Head of caudate nucleus (tissue), 42 donors: ENCODE measurements at places on chromosomes 6 and 20.

- DNase-seq, result peak; percentile 24
Measured at GRCh38 chr6:110828396-110828795, 13.1 kb upstream of the CDK19 start.

- DNase-seq, result no peak
Measured at GRCh38 chr20:37096415-37097041, 731 bp upstream of the RBL1 start.

DNA sequence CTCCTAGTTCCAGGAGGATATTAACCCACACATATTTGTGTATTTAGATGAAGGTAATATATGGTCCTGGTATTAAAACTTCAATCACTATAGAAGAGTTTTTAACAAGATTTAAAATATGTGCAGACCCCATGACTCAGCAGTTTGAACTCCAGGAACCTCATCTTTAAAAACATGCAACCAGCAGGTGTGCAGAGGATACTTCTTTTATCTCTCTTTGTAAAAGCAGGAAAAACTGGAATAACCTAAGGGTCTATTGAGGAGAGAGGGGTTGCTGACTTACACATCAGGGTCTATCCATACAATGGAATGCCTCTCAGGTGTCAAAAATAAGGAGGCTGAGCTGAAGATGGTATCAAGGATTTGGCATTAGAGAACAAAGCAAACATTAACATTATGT is 36.9 kb upstream of the TFAP2C start:
- DNase-seq, result no peak

DNA sequence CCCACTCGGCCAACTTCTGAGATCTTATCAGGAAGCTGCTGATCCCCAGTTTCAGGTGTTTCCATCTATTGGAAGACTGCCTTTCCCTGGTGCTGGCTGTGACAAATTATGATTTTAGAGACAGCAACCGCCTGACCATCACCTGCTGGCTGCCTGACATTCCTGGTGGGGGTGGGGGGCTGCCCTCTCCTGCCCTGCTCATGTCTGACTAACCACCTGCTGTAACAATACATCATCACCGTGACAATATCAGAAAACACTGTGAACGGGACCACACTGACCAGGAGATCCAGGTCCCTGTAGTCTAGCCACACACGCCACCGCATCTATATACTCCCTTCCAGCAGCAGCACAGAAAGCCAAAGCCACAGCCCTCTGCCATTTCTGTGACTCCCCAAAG is 537.5 kb downstream of the QKI start:
- no peak for DNase-seq

DNA sequence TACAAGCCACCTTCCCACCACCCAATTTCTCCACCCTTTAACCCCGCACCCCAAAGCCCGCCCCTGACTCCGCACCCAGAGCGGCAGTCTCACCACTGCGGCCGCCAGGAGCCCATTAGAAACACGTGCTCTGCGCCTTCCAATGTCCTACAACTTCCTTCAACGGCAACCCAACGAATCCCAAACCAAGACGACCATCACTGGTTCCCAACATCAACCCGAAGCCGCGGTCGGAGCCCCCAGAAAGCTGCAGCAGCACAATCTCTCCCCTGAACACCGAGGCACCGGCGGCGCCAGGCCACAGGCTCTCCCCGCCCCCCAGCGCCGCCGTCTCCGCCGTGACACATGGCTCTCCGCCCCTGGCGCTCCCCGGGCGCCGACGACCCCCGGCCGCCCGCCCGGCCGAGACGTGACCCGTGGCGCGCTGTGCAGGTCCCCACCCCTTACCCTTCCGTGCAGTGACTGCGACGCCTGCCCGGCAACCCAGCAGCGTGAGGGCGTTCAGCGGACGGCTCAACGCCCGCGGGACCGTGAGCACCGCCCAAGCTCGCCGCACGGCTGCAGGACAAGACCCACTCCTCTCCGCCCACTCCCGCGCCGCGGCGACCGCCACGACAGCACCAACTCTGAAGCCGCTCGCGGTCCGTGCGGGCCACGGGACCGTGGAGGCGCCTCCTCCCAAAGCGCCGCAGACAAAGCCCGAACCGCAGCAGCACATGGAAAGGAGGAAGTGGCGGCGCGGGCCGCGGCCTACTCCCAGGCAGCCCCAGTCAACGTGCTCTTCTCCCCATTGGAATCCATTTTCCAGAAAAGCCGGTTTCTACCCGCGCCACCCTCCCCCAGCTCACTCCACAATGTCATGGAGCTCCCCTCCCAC is 551 bp downstream of the SYNCRIP start:
- peak; percentile 44 for DNase-seq

- no peak for DNase-seq
Measured at GRCh38 chr6:9192405-9192909, 757.1 kb upstream of the SLC35B3 start.

- DNase-seq, result no peak
Measured at GRCh38 chr6:16209539-16209938, 28.8 kb upstream of the GMPR start.

DNA sequence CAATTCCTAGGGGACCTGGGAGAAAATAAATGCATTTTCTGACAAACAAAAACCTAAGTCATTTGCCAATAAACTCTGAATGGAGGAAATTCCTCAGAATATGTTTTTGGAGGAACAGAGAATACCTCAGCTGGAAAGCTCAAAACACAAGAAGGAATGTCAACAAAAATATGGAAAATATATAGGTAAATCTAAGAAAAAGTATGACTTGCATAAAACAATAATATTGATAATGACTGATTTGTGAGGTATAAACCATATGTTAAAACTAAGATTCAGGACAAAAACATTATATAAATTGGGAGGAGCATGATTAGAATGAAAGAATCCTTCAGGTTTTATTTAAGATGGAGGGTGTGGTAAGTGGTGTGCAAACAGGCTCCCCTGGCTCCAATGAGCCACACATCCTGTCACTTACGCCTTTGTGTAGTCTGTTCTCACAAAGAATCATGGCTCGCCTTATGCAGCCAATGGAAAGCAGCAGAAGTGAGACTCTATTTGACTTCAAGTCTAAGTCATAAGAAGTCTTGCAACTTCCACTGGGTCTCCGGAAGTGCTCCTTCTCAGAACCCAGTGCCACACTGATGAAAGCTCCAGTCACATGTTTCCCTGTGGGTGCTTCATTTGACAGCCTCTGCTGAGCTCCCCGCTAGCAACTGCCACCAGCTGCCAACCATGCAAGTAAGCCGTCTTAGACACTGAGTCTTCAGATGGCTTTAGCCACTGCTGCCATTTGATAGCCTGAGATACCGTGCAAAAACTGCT is 8.1 kb downstream of the CFAP61 start:
- DNase-seq, result no peak

DNA sequence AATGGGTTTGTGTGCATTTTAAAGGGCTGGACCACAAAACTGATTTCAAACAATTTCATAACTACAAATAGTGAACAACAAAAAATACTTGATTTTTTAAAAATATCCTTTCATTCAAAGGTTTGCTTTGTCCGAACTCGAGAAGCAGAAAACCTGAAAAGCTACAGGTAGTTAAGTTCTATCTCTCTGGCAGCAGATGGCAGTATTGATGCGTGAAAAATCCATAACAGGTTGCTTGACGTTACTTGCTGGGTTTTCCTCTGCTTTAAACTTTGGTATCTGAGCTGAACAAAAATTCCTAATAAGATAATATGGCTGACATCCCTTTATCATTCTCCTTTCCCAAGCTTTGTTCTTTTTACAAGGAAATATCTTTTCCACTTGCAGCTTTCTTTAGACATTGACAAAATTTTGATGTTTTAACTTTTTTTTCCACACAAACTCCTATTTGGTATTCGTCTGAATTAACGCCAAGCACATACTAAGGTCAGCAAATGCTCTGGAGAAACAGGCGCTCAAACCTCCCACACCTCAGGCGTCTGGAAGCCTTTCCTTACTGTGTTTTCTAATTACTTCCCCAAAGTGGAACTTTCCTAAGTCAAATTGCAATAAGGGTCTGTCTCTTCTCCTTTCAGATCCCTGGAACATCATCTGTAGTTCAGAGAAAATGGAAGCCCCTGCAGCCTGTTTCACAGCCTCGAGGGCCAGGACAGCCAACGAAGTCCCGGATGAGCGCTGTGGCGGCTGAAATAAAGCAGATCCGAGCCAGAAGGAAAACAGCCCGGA is 50.3 kb upstream of the GFRAL start:
- DNase-seq, result no peak

DNA sequence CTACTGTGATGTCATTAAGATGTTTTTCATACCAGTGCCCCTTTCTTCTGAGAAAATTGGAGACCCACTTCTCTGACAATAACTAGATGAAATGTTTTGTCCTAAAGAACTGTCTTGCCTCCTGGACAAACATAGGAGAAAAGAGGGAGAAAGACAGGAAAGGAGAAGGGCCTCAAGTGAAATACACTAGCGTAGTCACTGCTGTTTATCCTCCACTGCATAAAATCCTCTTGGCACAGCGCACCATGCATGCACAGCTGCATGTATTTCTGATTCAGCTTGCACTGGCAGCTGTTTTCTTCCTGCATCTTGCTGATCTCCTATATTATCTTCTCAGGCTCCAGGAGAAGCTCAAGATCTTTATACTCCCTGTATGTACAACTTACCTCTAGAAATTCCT is 158.0 kb upstream of the BMP5 start:
- no peak for DNase-seq

- DNase-seq, result no peak
Measured at GRCh38 chr20:1489325-1489724, 1.9 kb downstream of the SIRPB2 start.

DNA sequence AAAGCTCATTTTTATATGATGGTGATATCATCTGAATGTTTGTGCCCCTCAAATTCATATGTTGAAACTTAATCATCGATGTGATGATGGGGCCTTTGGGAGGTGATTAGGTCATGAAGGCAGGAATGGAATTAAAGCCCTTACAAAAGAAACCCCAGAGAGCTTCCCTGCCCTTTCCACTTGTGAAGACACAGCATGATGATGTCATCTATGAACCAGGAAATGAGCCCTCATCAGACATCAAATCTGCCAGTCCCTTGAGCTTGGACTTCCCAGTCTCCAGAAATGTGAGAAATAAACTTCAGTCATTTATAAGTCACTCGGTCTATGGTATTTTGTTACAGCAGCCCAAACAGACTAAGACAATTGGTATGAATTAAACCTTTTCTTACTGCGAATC is 153.1 kb downstream of the MYB start:
- no peak for DNase-seq

DNA sequence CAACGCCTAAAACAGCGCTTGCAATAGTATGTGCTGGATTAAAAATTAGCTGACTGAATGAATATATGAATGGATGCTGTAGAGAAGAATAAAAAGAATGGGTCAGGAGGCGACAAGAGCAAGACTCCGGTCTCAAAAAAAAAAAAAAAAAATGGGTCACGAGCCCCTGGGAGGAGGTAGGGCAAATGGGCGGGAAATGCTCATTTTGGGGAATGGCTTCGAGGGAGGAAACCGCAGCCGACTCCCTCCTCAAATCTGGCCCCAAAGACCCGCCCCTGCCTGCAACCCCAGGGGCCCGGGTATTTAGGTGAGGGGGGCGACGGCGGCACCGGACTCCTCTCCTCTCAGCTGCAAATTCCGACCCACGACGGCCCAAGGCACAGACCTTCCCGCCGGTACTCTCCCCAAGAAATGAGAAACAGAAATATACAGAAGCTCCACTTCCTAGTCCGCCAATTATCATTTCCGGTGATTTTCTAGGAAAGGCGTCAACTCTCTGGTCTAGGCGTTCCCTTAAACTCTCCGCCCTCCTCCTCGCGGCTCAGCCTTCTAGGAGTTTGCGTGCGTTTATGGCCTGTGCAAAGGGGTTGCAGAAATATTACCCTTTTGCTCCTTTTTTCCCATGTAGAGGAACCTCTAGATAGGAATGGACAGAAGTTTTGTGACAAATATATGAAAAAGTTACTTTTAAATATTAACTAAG is at the start of gene ZNF311:
TSS of gene ZNF311 (minus strand) at position 133 of the 703 bp plus-strand sequence. CDS start 1,361 bp downstream, outside the sequence.
- DNase-seq, result no peak

GRCh38 chr6:4922488-4923037 is 81.3 kb downstream of the RPP40 start:
- no peak for DNase-seq

GRCh38 chr6:164037171-164037870 is 622.8 kb downstream of the QKI start:
- no peak for DNase-seq

GRCh38 chr6:106014955-106015354 is 71.2 kb upstream of the PRDM1 start:
- DNase-seq, result no peak

GRCh38 chr6:112281821-112282615 is 27.7 kb upstream of the LAMA4 start:
- DNase-seq, result peak; percentile 88

DNA sequence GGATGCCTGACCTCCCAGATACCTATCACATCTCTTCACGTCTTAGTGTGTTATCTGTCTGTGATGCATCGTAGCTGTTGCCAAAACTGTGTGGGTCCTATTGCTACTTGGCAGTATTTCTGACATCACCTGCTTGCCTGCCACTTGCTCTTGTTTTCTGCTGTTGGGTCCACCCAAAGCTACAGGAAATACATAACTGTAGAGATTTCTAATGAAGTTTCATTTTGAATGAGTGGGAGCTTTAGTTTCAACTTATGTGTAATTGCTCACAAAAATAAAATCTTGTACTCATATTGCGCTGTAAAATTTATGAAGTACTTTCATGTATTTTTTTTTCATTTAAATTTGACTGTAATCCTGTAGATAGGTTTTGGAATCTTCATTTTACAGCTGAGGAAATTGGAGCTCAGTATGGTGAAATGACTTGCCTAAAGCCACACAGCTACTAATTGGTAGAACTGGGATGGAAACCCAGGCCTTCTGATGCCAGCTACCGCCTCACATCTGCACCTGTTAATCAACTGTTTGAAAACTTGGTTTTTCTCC is 113.6 kb upstream of the MAN1A1 start:
- no peak for DNase-seq

- no peak for DNase-seq
Measured at GRCh38 chr20:5745416-5746030, 4.7 kb upstream of the SHLD1 start.

DNA sequence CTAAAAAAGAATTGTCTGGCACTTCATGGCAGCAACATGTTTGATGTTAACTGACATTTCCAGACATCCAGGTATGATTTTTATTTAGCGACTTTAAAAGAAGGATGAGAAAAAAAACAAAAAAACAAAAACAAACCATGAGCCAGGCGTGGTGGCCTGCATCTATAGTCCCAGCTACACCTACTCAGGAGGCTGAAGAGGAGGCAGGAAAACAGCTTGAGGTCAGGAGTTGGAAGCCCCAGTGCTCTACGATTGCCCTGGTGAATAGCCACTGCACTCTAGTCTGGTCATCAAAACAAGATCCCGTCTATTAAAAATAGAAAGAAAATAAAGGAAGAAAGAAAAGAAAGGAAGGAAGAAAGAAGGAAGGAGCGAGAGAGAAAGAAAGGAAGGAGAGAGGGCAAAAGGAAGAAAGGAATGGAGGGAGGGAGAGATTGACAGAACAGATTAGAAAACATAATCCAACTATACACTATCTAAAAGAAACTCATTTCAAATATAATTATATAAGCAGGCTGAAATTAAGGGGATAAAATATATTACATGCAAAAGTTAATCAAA is 141.6 kb downstream of the TRIM27 start:
- no peak for DNase-seq

GRCh38 chr6:142844065-142844755 is 100.8 kb downstream of the HIVEP2 start:
- no peak for DNase-seq
